ENCODE measurements at places on chromosomes 6 and 20.

- DNase-seq, result peak; percentile 39
These were observed 916 bp upstream of the SUN5 start for GRCh38 chr20:33005132-33005566.

GRCh38 chr6:81669445-81669844 is 83.0 kb downstream of the TENT5A start:
- no peak for DNase-seq

GRCh38 chr6:163306000-163306399 is 108.5 kb upstream of the QKI start:
- no peak for DNase-seq

- DNase-seq, result no peak
These were observed 413.9 kb upstream of the JARID2 start for GRCh38 chr6:14831937-14832336.

DNA sequence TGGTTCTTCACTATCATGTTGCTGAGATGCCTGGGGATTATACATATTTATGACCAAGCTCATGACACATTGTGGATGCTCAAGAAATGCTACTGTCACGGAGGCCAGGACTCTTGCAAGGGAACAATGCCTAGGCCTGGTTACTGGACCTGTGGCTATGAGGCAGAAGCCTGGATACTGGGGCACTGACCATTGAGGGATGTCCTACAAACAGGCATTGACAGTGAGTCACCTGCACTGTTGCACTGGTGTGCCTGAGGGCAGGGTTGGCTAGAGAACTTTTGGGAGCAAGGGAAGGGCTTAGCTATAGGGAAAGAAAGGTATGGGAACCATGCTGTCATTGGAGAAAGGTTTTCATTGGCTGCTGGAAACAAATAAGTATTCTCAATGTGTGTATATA is 313.1 kb upstream of the SUPT3H start:
- no peak for DNase-seq

GRCh38 chr20:4369119-4369797 is 352.5 kb upstream of the PRND start:
- no peak for DNase-seq

GRCh38 chr6:17281100-17281496 is at the start of gene RBM24:
TSS of gene RBM24 (plus strand) at chr6:17281361. CDS start at chr6:17281582, 221 bp downstream.
- DNase-seq, result no peak

DNA sequence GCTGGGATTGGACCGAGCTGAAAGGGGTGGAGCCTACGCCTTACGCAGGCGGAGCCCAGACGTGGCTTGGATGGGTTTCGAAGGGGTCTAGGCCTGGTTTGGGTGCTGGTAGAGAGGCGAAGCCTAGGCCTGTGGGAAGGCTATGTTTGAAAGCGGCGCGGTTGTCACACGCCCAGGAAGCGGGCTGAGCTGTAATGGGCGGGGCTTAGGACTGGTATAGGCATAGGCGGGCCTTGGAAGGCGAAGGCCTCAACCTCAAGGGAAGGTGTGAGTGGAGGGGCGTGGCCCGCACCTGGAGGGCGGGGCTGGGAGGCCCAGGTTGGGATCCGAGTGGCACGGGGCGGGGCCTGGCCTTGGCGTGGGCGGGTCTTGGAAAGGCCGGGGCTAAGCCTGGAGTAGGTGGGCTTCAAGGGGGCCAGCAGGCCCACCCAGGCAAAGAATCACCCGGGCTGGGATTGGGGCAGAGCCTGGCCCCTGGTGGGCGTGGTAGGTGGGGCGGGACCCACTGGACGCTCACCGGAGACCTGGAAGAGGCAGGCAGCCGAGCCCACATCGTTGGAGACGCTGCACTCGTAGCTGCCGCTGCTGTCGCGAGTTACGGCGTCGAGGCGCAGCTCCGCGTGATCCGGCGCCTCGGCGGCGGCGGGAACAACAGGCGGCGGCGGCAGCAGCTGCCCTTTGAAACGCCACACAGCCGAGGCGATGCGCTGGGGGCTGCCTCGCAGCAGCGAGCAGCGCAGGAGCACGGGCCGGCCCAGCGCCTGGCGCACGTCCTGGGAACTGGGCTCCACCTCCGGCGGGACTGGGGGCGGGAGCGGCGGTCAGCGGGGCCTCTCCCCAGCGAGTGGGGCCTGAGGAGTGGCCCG is 49.0 kb downstream of the MDGA1 start:
- DNase-seq, result peak; percentile 17
